ENCODE measurements at places on chromosomes 6 and 20.

DNA sequence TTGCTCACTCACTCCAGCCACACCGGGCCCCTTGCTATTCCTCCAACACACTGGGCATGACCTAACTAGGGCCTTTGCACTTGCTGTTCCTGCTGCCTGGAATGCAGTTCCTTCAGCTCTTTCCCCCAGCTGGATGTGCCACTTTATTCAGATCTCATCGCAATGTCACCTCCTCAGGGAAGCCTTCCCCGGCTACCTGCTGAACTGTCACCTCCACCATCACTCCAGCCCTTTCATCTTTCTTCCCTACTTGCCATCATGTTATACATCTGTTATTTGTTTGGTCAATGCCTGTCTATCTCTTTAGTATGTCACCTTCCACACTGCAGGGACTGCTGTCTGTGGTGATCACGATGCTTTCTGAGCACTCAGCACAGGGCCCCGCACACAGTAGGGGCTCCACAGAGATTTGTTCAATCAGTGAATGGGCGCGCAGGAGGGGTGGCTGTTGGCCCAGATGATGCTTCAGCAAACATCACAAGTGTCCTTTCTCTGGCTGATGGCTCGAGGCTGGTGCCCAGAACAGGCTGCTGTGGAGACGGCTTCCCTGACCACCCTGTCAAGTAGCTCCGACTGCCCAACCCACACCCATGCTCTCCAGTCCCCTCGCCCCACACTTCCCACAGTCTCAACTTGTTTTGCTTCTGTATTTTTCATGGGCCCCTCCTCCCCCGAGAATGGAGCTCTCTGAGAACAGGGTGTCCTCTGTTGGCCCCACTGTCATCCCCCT lies 31.8 kb downstream of the CEBPB start:
- no peak for DNase-seq

DNA sequence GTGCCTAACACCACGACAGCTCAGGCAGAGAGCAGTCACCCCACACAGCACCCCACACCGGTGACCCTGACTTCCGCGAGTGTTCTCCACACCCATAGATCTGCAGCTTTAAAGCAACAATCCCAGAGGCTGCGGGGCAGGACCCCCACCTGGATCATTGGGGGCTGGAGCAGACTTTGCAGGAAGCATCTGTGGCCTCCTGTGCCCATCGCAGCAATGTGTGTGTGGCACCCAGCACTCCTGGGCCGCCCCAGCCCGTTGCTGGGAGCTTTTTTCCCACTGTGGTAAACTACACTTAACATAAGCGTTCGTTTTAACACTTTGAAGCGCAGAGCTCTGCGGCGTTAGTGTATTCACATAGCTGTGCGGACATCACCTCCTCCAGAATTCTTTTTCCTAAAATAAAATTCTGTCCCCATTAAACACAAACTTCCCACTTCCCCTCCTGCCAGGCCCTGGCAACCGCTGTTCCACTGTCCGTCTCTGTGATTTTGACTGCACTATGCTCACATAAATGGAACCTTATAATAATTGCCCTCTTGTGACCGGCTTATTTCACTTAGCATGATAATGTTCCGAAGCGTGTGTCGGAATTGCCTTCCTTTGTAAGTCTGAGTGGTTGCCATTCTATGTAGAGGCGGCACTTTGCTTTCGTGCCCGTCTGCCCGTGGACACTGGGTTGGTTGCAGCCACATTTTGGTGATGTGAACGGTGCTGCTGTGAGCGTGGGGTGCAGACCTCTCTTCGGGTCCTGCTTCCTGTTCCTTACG lies 382.5 kb downstream of the CDH4 start:
- no peak for DNase-seq

- DNase-seq = no peak
These were observed 13.9 kb upstream of the VAPB start for GRCh38 chr20:58374906-58375758.

- no peak for DNase-seq
These were observed 142.1 kb upstream of the PHACTR3 start for GRCh38 chr20:59462249-59462648.

DNA sequence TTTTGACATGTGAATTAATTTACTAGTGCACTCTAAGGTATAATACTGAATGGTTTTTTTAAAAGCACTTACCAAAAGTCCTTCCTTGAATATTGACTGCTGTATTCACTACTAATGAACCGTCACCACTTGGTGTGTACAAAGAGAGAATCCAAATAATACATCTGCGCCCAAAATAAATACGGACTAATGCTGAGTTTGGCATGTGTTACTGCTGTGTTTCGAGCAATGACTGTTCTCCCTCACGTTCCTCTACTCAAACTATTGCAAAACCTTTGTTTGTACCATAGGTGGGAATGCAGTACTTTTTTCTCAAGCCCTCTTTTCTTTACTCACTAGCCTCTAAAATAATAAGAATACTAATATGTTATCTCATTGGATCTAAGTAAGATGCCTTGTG lies 305.5 kb downstream of the QKI start:
- DNase-seq = no peak

DNA sequence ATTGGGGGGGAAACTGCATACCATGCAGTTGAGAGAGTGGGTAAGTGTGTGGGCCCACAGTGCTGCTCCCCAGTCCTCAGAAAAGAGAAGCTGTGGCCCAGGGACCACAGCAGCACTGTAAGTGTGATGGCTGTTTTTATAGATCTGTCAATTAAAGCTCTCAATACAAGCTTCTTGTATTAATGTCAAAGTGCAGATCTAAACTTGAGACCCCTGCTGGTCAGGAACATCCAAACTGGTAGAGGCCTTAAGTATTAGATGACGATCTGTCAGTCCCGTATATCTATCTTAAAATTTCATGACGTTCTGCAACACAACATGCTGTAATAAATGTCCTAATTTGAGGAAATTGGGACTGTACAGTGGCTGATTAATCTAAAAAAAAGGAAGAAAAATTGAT lies 74.8 kb downstream of the TULP4 start:
- no peak for DNase-seq

- DNase-seq = peak; percentile 13
These were observed 404 bp downstream of the SLC22A23 start for GRCh38 chr6:3456395-3456897.

DNA sequence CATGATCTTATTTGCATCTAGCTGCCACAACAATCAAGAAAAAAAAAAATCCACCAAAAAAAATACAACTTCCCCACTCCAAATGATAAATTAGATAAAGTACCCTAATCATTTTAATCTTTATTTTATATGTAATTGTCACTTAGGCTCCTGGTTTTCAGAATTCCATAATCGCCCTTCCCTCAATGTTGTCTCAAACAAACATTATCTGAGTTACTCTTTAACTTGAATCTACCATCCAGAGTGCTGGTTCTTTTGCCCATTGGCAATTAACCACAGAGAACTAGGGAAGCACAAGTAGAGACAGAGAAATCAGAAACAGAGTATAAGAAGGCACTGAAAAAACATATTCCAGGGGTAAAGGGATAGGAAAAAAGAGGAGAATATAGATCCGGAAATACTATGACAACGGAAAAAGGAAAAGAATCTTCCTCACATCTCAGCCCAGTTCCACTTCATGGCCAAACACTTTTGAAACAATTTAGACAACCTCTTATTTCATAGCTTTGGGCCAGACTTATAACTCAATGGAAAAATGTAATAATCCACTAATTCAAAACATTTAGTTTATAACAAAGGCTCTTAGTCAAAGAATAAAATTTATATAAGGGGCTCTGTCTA lies 861 bp upstream of the NHSL1 start:
- DNase-seq = no peak

DNA sequence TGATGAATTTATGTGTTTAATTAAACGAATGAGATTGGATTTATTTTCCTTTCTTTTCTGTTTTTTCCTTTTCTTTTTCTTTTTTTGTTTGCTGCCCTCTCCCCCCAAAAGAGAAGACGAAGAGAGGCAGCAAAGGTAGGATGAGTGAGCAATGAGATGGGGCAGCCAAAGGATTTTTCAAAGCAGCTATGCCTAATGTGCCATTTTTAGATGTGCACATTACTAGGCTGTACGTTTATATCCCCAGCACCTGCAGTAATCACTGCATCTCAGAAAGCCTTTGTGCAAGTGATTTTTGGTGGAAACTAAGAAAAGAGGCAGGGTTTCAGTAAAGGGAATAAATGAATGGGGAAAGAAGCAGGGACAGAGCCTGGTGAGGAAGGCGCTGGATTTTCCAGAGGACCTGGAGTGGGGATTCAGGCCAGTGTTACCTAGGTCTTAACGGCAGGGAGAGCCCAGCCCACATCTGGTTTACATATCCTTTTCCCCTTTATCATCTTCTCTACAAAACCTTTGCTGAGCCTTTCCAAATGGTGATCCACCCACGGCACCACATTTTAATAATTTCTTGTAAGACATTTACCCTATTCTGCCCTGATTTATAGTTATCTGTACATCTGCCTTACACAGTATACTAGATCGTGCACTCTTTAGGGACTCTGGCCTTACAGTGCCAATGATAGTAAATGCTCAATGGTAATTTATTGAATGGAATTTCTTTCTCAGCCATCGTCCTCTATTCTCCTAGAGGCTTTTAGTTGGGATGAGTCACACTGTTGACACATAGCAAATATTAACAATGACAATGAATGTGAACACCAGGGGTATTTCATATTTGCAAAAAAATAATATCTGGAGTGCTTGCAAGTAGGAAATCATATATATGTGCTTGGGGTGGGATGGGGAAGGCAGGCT lies 38.3 kb upstream of the ATXN1 start:
- DNase-seq = no peak

DNA sequence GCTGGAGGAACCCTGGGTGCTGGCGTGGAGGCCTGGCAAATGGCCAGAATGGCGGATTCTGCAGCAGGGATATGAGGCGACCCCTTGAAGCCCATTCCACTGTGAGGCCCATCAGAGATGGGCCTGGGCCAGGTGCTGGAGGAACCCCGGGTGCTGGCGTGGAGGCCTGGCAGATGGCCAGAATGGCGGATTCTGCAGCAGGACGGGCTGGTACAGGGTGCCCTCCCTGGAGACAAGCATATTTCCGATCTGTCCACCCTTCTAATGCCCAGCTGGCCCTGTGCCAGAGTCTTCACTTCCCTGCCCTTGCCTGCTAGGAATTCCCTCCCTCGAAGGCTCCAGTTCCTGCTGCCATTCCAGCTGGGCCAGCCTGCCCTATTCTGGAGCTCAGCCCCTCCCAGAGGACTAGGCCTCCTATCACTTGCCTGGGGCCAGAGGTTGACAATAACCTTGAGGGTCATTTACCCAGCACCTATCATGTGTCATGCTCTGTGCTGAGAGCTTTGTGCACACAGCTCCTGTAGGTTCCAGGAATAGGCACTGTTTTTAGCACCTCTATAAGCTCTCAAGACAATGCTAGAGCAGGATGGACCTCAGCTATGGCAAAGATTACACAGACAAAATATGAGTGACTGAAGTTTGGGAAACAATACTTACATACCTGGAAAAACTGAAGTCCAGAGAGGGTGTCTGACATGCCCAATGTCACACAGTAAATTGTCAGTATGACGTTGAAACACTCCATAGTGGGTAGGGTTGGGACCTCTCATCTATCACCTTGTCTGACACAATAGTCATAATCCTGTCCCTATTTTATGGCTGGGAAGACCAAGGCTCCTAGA lies 21.4 kb downstream of the SUN5 start:
- DNase-seq = no peak

DNA sequence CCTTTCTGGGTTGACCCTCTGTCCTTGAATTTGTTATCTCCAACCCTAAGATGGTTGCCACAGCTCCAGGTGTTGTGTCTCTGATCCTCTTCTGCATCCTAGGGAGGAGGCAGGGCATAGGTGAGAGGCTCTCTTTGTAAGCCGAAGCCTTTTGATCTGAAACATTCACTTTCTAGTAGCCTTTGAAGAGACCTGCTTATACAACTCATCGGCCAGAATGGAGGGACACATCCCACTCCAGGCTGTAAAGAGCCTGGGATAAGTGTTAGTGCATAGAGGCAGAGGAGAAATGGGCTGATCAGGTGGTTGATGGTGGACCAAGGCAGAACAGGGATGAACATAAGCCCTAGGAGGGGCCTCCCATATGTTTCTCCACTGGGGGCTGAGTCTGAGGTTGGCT lies 137.1 kb upstream of the KCNG1 start:
- DNase-seq = no peak

GRCh38 chr6:97312241-97312640 lies 29.2 kb upstream of the MMS22L start:
- no peak for DNase-seq

GRCh38 chr6:16471222-16471909 lies 233.0 kb downstream of the GMPR start:
- no peak for DNase-seq

GRCh38 chr6:2492686-2493523 lies 247.5 kb upstream of the GMDS start:
- no peak for DNase-seq

DNA sequence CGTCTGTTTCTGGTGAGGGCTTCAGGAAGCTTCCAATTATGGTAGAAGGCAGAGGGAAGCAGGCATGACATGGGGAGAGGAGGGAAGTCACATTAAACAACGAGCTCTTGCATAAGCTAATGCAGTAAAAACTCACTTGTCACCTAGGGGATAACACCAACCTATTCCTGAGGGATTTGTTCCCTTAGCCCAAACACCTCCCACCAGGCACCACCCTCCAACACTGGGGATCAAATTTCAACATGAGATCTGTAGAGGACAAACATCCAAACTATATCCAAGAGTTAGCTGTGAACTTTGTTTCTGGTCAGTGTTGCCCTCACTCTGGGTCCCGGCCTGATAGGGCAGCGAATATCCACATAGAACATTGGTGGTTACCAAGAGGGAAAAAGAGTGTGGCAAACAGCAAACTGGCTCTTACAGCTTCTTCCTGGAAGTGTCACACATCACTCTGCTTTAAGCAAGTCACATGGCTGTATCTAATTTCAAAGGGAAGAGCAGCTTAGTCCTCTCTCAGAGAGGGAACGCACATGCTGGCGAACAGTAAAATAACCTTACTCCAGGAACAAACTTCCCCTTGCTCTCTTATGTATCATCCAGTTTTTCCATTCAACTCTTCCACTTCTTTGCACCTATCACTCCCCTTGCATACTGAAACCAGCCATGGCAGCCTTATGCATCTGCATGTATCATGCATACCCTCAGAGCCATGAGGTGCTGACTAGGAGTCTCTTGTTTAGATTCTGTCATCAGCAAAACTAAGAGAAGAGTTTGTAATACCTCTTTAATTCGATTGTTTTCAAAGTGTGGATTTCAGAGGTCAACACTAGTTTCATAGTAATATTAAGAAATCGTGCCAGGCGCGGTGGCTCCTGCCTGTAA lies 4.8 kb upstream of the MOCS1 start:
- DNase-seq = no peak

- DNase-seq = no peak
These were observed 18.5 kb upstream of the C6orf141 start for GRCh38 chr6:49531774-49532569.

DNA sequence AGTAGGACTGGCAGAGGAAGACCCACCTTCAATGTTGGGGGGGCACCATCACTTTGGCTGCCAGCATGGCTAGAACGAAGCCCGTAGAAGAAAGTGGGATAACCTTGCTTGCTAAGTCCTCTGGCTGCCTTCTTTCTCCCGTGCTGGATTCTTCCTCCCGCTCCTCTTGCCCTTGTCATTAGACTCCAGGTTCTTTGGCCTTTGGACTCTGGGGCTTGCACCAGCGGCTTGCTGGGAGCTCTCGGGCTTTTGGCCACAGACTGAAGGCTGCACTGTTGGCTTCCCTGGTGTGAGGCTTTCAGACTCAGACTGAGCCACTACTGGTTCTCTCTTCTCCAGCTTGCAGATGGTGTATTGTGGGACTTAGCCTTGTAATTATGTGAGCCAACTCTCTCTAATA lies 28.2 kb downstream of the GSTA2 start:
- no peak for DNase-seq

Data from naive thymus-derived CD4-positive, alpha-beta T cell (primary cell).